ENCODE measurements at places on chromosomes 12 and 14. TPM values are rescaled to one million over a fixed set of nuclear protein-coding genes. Genes with fewer than 3 reads are reported as not detected.

GRCh38 chr14:64771161-64771560 lies 66.9 kb downstream of the PLEKHG3 start:
- DNase-seq = no peak

GRCh38 chr14:38291681-38292467 lies 36.0 kb upstream of the CLEC14A start:
- DNase-seq = no peak

DNA sequence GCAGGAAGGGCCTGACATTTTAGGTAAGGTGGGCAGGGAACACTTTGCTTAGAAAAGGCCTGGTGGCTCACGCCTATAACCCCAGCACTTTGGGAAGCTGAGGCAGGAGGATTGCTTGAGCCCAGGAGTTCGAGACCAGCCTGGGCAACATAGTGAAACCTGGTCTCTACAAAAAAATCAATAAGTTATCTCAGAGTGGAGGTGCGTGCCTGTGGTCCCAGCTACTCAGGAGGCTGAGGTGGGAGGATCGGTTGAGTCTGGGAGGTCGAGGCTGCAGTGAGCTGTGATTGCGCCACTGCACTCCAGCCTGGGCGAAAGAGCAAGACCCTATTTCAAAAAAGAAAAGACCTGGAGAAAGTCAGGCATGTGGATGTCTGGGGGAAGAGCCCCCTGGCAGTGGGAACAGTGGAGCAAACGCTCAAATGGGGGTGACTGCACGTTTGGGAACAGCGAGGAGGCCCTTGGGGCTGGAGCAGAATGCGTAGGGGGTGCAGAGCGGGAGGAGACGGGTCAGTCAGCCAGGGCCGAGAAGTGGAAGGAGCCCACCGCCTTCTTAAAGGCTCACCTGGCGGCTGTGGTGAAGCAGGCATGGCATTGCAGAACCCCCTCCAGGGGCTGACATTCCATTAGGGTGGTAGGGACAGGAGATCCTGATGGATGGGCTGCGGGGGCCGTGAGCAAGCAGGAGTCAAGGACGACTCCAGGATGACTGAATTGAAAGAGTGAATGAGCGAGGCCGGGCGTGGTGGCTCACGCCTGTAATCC lies 6.2 kb upstream of the KIF26A start:
- DNase-seq = no peak

- DNase-seq = no peak
Measured at GRCh38 chr12:92571844-92572543, 130.8 kb upstream of the PLEKHG7 start.

- DNase-seq = no peak
Measured at GRCh38 chr12:31915446-31915845, 43.8 kb upstream of the RESF1 start.

GRCh38 chr12:19387161-19387560 lies 52.1 kb upstream of the AEBP2 start:
- DNase-seq = no peak

DNA sequence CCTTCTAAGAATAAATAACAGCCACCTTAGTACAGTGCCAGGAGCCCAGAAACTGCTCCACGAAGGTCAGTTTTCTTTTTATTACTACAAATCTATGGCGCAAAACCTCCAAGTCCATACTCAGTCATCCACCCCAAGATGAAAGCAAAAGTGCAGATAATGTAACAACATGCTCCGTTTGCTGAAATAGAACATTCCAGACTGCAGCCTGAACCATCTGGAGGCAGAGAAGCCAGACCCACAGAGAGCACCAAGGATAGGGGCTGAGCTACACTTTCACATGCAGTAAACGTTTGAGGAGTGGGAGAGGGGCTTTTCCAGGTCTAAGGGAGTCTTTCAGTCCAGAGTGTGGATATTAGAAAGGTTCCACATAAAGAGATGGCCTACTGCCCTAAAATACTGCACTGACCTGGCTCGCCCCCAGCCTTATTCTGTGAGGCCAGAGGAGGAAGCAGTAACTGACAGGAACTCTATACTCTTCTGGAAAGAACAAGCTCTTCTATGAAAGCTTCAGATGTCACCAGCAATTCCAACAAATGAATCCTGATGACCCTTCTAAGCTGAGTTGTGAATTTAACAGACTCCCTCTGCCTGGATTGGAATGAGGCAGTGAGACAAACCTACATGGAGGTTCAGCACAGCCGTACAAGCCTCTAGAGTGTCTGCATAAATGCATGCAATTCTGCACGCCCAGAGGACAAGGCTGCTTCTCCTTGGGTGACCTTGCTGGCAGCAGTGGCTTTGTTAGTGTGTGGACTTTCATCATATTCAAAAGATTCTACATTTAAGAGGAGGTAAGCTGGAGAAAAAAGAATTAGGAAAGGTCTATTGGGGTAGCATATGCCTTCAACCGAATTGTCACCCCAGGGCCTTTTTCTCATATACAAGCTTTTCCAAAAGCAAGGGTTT lies 153.9 kb upstream of the EGLN3 start:
- no peak for DNase-seq

GRCh38 chr12:130568501-130568900 lies 147.6 kb downstream of the RIMBP2 start:
- DNase-seq = no peak

GRCh38 chr14:94545131-94545841 lies 16.0 kb upstream of the SERPINA4 start:
- DNase-seq = no peak

DNA sequence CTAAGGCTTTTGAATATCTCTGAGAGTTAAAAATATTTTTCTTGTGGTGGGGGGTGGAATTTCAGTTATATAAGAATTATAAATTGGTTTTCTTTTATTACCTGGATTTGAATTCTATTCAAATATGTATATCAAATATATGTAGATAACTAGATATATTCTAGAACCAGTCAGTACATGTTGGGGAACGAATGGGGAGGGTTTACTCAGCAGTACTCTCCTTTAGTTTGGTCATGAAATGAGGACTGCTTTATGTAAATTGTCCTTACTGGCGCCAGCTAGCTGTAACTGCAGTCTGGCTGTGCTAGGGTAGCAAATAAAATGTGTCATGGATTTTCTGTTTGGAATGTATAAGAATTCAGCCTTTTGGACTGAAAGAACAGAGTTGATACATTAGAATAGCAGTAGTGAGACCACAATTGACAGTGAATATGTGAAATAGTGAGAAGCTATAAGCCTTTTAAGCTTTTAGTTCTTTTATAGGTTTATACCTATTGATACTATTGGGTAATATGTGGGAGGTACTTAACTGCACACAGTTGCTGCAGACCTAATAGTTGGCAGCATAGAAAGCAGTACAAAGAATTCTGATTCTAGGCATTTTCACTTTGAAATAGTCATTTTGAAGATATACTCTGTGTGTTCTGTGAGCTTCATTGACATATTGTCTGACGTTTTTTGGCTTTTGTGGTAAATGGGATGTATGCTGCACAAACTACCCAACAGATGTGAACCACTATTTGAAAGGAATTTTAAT lies 29.0 kb downstream of the ATF7IP start:
- DNase-seq = peak; percentile 75

GRCh38 chr12:117646520-117646919 lies 285.1 kb upstream of the NOS1 start:
- no peak for DNase-seq

GRCh38 chr14:73722581-73722980 lies 8.4 kb upstream of the PNMA1 start:
- DNase-seq = no peak

DNA sequence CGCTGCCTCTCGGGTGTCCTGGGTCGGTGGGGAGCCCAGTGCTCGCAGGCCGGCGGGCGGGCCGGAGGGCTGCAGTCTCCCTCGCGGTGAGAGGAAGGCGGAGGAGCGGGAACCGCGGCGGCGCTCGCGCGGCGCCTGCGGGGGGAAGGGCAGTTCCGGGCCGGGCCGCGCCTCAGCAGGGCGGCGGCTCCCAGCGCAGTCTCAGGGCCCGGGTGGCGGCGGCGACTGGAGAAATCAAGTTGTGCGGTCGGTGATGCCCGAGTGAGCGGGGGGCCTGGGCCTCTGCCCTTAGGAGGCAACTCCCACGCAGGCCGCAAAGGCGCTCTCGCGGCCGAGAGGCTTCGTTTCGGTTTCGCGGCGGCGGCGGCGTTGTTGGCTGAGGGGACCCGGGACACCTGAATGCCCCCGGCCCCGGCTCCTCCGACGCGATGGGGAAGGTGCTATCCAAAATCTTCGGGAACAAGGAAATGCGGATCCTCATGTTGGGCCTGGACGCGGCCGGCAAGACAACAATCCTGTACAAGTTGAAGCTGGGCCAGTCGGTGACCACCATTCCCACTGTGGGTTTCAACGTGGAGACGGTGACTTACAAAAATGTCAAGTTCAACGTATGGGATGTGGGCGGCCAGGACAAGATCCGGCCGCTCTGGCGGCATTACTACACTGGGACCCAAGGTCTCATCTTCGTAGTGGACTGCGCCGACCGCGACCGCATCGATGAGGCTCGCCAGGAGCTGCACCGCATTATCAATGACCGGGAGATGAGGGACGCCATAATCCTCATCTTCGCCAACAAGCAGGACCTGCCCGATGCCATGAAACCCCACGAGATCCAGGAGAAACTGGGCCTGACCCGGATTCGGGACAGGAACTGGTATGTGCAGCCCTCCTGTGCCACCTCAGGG lies 679 bp downstream of the ARF6 start:
- DNase-seq = peak; percentile 78

DNA sequence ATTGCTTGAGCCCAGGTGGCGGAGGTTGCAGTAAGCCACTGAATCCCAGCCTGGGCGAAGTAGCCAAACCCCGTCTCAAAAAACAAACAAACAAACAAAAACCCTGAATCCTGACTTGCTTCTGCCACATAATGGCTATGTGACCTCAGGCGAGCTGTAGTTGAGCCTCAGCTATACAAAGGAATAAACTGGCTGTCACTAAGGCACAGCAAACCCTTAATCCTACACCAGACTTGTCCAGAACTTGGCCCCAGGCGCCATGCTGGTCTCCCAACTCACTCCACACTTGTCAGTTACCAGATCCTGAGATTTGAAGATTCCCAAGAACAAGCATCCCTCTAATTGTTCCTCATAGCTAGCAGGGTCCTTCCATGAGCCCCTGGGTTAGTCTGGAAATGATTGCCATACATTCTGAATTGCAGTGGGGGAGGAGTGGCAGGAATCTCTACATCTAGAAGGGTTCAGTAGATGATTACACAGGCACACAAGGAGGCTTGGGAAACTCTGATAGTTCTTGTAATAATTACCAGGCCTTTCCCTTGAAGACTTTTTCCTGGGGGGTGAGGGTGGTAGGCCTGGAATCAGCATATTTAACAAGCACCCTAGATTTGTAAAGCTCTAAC lies 9.9 kb downstream of the MAP3K12 start:
- no peak for DNase-seq

GRCh38 chr12:59388694-59389093 lies 207.1 kb upstream of the SLC16A7 start:
- no peak for DNase-seq

GRCh38 chr14:103206023-103206481 lies 82.8 kb downstream of the TNFAIP2 start:
- DNase-seq = no peak

DNA sequence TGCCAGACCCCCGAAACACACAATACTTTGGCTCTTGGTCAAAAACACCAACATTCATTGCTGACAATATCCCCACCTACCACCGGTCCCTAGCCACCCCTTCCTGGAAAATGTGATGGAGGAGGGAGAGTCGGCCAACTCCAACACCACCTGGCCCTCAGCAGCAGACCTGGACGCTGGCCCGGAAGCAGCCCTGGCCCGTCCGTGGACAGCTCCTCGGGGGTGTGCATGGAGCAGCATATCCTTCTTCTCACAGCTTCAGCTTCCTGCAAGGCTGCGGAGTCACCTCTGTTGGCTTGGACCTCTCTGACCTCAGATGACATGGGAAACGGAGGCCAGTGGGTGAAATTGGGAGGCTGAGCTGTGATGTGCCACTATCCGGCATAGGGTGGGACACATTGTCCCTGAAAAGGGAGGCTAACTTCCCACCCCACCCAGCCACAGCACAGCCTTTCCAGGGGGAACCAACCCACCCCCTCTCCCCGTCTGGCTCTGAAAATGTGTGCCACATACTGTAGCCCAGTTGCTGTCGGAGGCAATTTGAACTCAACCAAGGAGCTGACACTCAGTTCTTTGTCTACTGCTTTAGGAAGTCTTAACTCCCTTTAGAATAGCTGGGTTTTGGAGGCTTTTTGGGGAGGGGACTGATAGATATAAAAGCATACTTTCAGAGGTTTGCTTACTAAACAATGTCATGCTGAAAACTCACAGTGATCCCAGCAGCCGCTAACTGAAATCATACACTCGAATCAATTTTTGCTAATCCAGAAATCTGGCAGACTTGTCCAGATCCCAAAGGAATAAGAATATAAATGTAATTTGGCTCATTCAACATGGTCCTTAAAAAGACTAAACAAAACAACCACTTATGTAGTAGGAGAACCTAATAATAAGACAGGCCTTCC lies 43.1 kb upstream of the LTA4H start:
- no peak for DNase-seq

GRCh38 chr12:4824380-4824779 lies 85.3 kb upstream of the KCNA1 start:
- DNase-seq = peak; percentile 18

DNA sequence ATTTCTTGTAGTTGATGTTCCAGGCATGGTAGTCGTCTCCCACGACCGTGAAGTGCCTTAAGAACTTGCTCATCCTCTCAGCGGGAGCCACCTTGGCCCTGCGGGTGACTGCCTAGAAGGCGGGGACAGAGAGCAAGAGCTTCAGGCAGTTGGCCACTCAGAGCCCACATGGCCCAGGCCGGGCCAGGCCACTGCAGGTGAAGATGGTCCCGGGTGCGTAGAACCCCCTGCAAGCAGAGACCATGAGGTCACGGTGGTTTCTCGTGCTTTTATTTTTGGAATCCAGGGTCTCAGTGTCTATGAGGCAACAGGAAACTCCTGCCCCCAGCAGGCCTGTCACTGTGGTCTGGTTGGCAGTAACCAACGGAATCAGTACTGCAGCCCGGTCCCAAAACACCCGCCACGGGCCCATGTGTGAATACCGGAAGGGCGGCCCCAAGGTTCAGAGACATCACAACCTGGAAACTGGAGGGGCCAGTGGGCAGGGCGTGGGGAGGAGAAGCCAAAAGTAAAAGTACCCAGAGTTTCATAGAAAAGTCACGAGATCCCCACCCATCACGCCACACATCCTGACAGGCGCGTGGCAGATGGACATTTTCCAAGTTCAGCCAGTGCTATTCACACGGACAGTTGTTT lies 27.5 kb downstream of the HVCN1 start:
- DNase-seq = no peak

The KRT77 gene
- total RNA-seq = not detected

The PLEKHH1 gene
- total RNA-seq = 17.1 TPM

The JAG2 gene
- 2.0 TPM for total RNA-seq

The RPGRIP1 gene
- total RNA-seq = not detected

The SLC5A8 gene
- total RNA-seq = not detected

The KIF26A gene
- 5.0 TPM for total RNA-seq

The PLCZ1 gene
- not detected for total RNA-seq

The KRT82 gene
- not detected for total RNA-seq

The RNF212B gene
- total RNA-seq = 1.2 TPM

The PRB4 gene
- not detected for total RNA-seq

The PZP gene
- 0.08 TPM for total RNA-seq

The GPR135 gene
- total RNA-seq = 1.8 TPM

The RAPGEF3 gene
- 2.6 TPM for total RNA-seq

The PMCH gene
- total RNA-seq = 1.3 TPM

Measured in hepatocyte (in vitro differentiated cells).